ENCODE measurements at places on chromosomes 13 and 19.

GRCh38 chr19:8001995-8002849 lies 3.2 kb downstream of the ELAVL1 start:
- peak; percentile 70 for DNase-seq

DNA sequence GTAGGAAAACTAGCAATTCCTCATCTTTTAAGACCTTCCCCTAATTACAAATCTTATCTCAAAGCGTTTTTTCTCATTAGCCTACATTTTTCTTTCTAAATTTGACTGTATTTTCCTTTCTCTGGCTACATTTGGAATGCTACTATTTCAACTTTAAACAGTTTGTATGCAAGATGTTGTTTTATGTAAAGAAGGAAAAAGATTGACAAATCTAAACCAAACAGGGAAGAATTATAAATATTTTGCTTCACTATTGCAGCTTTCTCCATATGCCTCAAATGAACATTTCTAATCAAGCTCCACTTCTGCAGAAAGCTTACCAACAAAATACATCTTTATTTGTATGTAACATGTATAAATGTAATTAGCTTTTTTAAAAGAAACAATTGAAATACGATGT lies 156.2 kb downstream of the MZT1 start:
- DNase-seq = no peak

DNA sequence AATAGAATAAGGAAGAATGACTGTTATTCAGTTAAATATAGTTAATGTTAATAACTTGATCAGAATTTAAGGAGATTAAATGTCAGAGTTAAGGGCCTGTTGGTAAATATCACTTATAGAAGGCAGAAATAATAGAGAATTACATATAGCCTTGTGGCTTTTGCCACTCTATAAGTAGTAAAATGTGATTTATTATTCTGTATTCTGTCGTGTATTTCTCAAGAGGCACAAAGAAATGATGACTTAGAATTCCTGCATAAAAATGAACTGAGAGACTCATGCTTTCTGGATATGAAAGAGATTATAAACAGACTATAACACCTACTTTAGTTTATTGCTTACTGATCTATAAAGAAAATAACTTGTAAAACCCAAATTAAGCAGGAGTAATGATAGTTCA lies 40.1 kb downstream of the GPC6 start:
- DNase-seq = no peak

DNA sequence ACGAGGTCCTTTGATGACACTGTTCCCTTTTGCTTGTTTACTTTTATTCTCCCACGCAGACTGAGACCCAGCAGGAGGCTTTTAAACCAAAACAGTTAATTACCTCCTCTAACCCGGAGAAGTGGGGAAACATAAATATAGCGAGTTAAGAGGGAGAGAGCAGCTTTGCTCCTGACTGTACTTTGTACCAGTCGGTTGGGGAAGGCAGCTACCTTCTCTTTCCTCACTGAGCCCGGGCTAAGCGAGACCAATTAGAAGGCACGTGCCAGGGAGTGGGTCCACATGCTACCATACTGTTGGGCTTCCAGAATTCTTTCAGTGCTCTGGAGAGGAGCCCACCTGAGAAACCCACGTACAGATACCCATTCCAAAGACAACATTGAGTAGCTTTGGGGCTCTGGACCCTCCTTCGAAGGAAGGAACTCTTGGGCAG lies 124.2 kb downstream of the ZIC5 start:
- DNase-seq = no peak

DNA sequence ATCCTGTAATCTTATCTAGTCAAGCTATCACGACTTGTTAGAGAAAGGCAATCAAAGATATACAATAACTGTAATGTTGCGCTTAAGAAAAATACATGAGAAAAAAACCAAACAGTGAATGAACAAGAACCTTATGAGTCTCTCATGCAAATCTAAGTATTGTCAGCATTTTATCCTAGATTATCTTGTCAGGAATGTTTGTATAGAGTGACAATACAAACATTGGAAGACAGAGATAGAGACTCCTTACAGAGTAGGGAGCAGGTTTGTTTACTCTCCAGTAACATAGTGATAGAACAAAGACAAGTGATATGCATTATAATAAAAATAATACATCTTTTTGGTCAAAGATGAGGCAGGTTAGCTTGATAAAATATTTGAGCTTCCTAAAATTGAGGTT lies 444.8 kb downstream of the SLITRK5 start:
- peak; percentile 76 for DNase-seq

GRCh38 chr19:15323496-15324235 lies 8.7 kb downstream of the BRD4 start:
- DNase-seq = no peak

GRCh38 chr13:20035130-20035529 lies 76.6 kb downstream of the ZMYM2 start:
- peak; percentile 29 for DNase-seq

GRCh38 chr19:52992109-52993004 lies 21.4 kb upstream of the ERVV-1 start:
- DNase-seq = peak; percentile 41

DNA sequence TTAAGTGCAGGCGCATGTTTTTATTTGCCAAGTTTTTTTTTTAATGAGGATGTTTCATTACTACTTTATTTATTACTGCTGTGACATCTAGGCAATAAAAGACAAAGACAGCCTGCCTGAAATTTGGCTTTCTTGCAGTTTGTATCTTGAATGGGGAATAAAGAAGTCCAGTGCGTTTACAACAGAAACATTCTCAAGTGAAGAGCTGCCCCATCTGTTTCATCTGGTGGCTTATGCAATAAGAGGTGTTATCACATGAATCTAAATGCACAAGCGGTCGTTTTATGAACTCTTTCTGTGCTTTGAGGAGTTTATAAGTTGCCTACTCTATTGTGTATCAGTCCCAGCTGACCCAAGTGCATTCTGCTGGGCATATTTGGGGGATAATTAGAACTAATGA lies 12.6 kb upstream of the MAB21L1 start:
- DNase-seq = no peak

DNA sequence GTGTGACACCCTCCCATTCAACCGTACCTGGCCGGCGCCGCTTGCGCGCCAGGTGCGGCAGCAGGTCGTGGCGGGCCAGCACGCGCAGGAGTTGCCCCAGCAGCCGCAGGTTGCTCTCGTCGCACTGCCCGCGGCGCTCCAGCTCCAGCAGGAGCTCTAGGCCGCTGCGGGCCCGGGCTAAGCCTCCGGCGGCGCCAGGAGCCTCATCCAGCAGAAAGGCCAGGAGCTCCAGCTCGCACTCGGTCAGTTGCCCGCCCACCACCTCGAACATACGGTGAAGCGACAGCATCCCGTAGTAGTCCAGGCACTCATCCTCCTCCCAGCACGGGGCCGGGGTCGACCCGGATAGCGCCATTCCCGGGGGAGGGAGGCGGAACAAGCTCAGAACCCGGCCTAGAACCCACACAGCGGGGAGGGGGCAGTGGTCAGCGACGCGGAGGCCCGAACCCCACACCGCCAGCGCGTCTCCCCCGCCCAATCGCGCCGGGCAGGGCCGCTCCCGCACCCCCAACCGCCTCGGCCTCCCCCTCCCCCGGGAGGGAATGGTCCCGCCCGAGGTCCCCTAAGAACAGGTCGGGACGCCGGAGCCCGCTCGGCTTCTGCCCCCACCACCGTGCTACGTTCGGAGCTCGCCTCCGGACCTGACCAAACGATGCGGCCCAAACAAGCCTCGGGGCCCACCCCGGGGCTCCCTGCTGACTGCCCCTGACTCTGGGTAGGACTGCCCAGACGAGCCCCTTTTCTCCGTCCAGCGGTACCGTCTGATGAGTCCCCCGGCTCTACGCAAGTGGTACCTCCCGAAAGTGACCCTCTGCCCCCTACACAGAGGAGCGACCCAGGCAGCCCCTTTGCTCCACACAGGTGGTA lies 591 bp downstream of the DEDD2 start:
- DNase-seq = peak; percentile 65

DNA sequence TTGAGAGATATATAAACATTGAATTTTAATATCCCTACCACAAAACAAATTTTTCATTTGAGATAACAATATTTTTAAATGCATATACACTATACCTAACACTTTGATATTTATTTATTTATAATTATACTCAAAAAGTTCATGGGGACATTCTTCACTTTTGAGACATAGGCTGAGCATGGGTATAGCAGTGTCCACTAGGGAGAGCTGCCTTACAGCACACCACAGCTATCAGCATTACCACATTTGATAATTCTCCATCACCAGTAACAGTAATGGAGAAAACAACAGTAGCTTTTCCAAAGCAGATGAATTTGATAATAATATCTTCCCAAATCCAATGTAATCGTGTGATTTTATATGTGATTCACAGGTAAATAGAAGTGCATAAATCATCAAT lies 626.1 kb downstream of the DACH1 start:
- DNase-seq = peak; percentile 43

GRCh38 chr19:10352764-10353671 lies 13.6 kb upstream of the ICAM3 start:
- peak; percentile 91 for DNase-seq

DNA sequence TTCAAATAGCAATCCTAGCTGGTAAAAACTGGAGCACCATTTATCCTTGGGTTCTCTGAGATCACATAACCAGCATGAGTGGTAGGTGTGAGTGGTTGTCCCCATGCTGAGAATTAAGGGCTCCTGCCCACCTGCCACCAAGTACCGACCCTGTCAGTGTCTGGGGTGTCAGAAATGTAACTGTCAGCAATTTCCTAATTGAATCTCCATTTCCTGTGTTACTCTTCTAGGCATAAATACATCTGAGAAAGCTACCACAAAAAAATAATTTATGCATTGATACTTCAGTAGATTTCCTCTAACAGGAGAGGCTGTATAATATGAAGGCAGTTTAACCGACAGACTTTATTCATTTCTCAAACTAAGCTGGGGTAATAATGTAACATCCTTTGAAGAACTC lies 25.1 kb downstream of the CPB2 start:
- DNase-seq = no peak

GRCh38 chr19:7505682-7506384 lies 10.1 kb upstream of the ZNF358 start:
- peak; percentile 86 for DNase-seq

GRCh38 chr13:49305792-49306425 lies 58.2 kb downstream of the CDADC1 start:
- DNase-seq = no peak

DNA sequence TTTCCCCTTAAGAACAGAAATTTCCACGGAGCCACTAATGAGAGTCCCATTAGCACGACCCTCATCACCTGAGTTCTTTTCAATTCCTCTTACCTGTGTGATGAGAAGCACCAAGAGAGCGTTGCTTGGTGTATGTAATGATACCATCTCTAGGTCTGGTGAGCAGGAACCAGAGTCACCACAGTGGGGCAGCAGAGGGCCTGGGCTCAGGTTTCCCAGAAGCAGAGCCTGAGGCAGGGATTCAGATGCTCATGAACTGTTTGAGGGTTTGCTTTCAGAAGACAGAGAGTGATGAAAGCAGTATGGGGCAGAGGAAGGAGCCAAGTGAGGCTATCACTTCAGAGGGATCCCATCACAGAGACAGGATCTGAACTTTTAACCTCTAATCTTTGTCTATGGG lies 3.1 kb upstream of the PTPRH start:
- DNase-seq = no peak

DNA sequence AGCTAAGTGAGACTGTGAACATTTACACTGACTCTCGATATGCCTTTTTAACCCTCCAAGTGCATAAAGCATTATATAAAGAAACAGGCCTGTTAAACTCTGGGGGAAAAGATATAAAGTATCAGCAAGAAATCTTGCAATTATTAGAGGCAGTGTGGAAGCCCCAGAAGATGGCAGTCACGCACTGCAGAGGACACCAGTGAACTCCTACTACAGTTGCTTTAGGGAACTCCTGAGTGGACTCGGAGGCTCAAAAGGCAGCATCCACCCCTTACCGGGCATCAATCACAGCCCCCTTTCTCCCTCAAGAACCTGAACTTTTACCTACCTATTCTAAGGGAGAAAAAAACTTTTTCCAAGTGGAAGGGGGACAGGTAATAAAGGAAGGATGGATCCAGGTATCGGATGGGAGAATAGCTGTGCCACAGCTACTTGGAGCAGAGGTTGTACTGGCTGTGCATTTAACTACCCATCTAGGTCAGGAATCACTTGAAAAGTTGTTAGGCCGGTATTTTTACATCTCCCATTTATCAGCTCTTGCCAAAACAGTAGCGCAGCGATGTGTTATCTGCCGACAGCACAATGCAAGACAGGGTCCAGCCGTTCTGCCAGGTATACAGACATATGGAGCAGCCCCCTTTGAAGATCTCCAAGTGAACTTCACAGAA lies 80.1 kb downstream of the ZNF486 start:
- no peak for DNase-seq

DNA sequence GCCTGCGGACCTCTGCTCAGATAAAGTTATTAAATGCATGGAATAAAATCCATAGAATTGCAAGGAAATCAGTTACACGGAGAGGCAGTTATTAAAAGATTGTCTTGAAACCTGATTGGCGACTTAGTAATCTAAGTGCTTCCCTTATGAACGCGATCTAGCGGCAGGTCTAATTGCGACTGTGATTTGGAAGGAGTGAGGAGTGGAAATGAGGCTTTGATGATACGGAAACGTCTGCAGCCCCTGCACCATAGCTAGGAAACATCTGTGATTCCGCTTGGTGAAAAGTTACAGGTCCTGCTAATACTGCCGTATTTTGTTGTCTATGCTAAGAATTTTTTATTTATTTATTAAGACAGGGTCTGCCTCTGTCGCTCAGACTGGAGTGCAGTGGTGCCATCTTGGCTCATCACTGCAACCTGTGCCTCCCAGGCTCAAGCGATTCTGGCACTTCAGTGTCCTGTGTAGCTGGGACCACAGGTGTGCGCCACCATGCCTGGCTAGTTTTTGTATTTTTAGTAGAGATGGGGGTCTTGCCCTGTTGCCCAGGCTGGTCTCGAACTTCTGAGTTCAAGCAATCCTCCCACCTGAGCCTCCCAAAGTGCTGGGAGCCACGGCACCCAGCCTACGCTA lies 887 bp downstream of the NDUFS7 start:
- DNase-seq = no peak

DNA sequence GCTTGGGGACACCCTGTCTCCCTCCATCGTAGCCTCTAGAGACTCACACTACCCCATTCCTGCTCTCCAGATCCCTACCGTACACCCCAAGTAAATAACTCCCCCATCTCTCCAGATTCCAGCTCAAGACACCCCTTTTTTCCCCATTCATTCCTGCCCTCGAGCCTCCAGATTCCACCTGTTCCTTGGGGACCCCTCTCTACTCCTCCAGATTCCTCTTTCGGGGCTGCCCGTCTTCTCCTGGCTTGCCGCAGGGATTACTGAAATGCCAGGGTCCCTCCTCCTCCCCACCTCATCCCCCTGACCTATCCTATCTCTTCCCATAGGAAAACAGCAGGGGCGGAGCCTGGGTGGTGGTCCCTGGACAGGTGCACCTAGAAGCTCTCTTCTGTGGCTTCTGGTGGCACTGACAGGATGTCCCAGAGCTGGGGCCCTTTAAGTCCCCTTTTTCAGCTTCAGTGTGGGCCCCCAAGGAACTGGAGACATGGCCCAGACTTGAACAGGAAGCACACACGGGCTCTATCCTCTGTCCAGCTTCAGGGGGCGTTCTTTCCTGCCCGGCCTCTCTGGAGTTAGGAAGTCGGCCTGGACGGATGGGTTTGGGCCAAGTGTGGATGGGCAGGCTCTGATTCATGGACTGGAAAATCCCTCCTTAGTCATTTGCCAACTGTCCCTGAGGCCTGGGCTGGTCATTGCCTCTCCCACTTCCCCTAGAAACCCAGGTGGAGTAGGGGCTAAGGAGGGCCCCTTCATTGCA lies 1.2 kb downstream of the ZSWIM4 start:
- peak; percentile 16 for DNase-seq
